ENCODE measurements at places on chromosomes 12 and 14. TPM values are rescaled to one million over a fixed set of nuclear protein-coding genes. Genes with fewer than 3 reads are reported as not detected.

DNA sequence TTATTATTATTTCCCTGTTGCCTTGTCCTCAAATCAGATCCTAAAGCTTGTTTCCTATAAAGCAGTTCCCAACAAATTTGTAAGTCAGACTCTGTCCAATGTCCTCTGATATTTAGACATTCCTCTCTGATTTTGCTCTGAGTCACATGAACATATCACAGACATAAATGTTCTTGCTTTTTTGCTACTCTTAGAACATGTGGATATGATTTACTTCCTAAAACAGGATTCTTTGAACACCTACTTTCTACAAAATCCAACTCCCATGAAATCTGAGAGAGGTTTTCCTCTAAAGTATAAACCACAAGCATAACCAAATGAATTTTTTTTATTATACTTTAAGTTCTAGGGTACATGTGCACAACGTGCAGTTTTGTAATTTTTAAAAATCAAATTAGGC, 181.3 kb upstream of the SLC38A2 start:
- no peak for DNase-seq

DNA sequence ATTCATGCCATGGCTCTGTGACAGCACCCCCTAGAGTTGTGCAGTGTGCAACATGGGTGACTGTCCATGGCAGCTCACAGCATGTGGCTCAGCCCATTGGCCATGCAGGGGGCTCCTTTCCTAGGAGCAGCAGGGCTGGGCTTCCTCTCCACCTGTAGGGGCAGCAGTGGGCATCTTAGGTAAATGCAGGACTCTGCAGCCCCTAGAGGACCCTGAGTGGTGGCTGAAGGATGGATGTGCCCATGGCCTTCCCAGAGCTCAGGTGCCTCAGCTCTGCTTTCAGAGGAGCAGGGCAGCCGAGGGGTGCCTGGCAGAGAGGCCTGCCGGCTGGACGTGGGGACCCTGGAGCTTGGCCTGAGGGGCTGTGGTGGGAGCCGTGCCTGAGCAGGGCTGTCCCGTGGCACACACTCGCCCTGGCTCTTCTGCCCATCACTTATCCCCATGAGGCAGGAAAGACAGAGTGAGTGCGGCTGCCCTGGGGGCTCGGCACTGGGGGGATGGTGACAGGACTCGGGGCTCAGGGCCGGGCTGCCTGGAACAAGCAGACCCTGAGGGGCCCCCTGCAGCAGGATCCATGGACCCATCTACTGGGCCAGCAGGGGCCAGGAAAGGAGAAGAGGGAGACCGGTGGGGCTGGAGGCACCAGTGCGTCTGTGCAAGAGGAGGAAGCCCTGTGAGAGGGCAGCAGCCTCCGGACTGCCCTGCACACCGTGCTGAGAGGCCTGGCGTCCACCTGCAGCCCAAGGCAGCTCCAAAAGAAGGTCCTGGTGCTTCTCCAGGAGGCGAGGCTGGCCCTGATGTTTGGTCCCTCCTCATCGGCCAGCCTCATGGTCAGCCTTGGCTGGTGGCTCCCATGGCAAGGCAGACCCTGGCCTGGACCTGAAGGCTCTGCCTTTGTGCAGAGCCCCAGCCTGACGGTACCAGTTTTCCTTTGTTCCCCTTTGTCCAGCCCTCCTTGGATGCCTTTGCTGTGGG, 7.6 kb downstream of the ADSS1 start:
- DNase-seq: no peak

DNA sequence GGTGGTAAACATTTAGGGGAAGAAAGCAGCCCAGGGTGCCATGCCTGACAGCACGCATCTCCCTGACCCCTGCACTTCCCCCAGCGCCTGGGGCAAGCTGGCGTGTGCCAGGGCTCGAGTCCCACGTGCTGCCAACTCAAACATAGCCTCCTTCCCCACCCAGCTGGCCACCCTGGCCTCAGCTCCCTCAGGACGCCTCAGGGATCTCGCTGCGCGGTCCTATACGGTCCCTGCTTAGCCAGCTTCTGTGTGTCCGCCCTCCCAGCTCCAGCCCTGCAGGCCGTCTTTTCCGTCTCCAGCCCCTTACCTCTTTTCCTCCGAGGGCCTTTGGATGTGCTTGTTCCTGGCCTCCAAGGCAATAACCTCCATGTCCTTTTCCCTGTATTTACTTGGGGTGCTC, 71.0 kb downstream of the TESC start:
- DNase-seq: no peak

DNA sequence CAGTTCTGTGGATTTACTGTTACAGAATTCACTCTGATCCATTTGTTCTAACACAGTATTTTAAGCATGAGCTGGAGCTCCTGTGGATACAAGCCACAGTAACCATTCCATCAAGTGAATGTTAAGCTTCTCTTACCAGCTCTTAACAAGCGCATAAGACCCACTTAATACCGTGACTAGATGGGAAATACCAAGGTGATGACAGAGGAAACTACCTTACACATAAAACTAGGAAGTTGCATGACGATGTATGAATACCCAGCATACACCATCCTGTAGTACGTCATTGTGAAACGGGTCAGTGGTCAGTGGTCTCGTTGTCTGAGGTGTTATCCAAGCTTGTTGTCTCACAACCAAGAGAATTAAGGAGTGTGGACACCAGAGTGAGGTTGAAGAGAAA, 2.0 kb upstream of the GALC start:
- peak; percentile 78 for DNase-seq

DNA sequence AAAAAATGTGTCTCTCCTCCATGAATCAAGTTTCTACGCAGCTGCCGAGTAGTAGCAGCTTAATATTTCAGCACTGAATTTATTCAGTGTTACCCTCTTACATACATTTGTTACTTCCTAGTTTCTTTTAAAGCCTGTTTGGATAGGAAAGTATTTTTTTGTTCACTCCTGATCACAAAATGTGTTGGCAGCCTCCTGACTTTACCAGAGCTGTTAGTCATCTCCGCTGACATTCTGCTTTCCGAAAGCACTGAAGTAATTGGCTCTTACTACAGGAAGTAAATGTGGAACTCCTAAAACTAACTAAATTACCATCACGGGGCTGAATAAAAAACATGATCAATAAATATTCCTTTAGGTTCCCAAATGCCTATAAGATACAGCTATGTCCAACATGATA, 225.5 kb downstream of the EPS8 start:
- peak; percentile 42 for DNase-seq

- no peak for DNase-seq
These were observed 2.1 kb downstream of the RPS29 start for GRCh38 chr14:49584058-49584457.

- DNase-seq: no peak
These were observed 119.0 kb downstream of the GCH1 start for GRCh38 chr14:54783660-54784015.

DNA sequence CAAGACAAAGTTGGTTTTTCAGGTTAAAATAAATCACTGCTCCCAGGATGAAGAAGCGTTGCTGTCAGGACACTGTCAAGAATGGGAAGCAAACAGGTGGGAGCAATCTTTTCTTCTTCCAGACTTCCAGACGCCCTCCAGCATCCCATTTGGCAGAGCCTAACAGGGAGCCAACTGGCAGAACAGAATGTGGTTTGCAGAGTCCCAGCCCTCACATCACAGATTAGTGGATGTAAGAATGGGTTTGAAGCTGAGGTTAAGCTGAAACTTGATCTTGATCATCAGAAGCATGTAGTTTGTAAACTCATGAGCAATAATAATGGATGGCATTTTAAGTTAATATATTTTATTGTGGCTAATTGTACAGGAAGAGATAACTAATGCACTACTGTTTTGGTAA, 636.4 kb downstream of the SLC6A15 start:
- no peak for DNase-seq

- DNase-seq: no peak
These were observed 2.1 kb downstream of the RNF31 start for GRCh38 chr14:24149302-24149969.

MMP17 gene
- polyA plus RNA-seq: 140 TPM

AICDA gene
- polyA plus RNA-seq: not detected

All from B cell (primary cell).